ENCODE measurements at places on chromosomes 16 and 17.

GRCh38 chr16:85197611-85198566 lies 85.6 kb upstream of the CIBAR2 start:
- DNase-seq = no peak

DNA sequence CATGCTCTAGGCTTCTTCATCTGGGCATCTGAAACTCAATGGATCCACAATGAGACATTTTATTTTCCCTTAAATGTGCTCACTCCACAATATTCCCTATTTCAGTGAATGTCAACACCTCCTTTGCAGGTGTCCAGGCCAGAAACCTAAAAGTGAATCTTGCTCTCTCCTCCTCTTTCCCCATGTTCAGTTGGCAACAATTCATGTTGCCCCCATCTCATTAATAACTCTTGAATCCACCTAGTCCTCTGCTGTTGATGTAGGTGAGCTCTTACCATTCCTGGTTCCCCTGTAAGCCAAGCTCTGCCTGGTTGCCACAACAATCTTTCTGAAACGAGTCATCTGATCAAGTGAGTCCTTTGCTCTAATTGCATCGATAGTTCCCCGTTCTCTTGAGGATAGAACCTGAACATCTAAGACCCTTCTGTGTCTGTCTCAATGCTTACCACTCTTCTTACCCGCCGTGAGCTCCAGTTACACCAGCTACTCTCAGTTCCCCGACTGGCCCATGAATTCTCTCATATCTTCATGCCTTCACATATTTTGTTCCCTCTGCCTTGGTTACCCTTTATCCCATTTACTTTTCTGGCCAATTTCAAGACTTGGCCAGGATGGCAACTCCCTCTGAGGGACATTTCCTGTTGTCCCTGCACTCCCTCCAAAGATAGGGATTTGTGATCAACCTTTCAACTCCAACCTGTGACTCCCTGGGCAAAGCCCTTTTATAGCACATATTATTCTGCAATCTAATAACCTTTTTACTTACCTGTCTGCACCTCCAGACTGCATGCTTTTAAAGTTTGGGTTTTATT lies 35.9 kb downstream of the HLF start:
- DNase-seq = no peak

DNA sequence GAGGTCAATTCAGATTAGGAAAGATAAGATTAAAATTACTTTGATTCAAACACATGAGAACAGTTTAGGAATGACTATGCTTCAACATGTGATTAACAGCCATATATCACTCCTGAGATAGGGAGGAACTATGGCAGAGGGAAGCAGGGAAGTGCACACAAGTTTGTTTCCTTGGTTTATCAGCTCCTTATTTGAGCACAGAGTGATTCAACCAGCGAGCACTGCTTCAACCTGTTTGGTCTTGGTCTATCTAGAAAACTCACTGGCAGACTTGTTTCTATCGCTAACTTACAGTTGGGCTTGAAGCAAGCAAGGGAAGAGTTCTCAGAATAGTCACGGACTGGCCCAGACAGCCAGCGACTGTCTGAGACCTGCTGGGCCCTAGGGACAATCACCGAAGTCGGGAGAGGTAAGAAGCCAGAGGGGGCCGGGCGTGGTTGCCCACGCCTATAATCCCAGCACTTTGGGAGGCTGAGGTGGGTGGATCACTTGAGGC lies 23.5 kb downstream of the TUBG1 start:
- no peak for DNase-seq

DNA sequence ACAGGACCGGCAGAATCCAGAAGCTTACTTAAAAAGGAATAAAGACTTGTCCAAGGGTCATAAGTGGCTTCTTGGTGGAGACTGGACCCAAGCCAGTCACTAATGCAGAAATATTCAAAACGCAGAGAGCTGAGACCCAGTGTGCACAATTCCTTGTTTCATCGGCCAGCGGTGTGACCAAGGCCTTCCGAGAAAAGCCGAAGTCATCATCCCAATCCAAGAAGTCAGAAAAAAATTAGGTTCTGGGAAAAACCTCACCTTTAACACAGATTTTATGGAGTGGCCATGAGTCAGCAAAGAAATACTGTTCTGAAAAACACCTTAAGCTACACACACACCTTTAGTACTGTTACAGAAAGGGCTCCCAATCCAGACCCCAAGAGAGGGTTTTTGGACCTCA lies 1.0 kb upstream of the GCSH start:
- no peak for DNase-seq

DNA sequence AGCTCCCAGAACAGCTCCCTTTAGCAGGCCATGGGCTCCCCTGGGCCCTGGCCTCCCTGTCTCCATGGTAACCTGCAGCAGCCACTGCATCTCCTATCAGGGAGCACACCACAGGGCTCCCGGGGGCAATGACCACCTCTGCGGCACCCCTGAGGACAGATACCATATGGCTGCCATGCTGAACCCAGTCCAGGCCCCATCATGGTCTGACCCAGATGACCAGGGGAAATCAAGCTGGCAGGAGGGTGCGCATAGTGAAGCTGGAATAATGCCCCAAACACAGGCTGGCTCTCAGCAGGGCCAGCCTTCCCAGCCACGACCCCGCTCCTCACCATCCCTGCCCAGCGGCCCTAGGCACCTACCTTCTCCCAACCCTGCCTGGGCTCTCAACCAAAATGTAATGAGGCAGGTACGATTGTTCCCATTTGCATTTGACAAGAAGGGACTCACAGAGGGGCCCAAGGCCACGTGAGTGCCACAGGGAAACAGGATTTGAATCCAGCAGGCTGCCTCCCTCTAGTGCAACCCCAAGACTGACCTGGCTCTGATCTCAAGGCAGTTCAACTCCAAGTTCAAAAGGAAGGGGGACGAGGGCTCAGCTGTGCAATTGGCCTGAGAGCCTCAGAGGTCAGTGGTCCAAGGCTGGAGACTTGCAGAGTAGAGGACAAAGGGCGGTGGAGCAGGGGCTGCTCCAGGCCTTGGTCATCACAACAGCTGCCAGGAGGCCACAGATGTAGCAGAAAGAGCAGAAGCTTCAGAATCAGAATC lies 2.4 kb downstream of the RUNDC3A start:
- DNase-seq = no peak

- DNase-seq = no peak
Measured at GRCh38 chr17:2777242-2777867, 18.9 kb upstream of the RAP1GAP2 start.

DNA sequence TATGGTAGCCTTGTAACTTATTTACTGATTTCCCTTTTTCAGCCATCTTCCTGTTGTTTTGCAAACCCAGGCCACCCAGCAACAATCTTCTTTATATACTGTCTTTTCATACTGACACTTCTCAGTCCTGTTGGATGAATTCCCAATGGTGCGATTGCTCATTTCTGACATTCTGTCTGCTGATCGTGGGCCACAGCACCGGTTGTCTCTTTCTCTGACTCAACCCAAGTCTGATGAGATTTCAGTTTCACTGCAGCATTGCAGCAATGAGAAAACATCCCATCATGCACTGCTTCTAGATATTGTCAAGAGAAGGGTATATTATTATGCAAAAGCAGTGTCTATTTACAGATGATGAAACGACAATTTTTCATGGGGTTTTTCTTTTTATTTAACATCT lies 349.2 kb upstream of the HSBP1 start:
- DNase-seq = no peak

GRCh38 chr17:80060644-80061043 lies 24.2 kb downstream of the CCDC40 start:
- DNase-seq = no peak

DNA sequence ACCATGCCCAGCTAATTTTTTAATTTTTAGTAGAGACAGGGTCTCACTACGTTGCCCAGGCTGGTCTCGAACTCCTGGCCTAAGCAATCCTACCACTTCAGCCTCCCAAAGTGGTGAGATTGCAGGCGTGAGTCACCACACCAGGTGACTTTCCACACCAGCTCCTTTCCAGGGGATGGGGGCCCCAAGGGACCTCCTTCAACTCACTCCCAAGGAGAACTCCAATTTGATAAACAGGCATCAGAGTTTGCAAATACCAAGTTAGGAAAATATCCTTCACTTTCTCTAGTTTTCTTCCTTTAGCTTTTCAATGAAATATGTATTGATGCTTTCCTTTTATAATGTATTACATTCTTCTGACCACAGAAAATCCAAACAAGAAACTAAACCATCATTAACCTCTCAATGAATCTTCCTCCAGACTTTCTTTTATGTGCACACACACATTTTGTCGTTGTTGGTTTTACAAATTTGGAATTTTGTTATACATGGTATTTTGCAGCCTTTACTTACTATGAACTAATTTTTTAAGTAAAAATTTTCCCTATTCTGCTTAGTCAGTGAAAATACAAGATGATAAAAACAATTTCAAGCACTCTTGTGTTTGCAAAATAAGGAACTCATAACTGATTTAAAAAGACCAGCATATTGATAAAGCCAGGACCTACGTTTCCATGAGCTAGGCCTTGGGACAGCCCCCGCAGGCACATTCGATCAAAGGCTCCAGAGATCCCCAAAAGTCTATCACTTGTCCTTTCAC lies 32.0 kb downstream of the GAS7 start:
- DNase-seq = no peak

DNA sequence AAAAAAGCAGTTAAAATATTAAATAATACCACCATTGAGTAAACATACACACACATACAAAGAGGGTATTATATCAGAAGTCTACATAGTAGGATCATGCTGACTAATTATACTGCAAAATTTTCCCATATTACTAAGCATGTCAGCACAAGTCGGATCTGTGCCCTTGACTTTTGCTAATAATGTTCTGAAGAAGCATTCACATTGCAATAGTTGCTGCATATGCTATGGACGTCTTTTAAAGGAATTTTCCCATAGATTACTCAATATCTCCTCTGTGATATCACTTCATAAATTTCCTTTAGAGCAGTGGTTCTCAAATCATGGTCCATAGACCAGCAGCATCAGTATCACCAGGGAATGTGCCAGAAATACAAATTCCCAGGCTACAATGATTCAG lies 110.9 kb upstream of the NUDT7 start:
- no peak for DNase-seq
